ENCODE measurements at places on chromosomes 4 and X.

DNA sequence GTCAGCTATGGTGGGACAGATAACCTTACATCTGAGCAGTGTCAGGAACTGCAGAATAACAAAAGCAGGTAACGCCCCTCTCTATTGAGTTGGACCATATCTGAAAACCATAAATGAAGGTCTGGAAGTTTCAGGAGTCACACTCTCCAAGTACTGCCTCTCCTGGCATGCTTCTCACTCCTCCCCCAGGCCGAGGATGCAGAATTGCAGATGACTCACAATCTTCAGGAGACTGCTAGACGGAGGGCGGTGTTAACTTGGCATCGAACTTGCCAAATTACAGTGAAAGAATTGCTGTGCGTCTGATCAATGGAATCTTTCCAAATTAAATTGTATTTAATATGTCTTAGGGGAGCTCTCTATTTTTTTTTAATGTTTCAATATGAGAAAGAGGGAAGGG, 67.1 kb upstream of the TRIM2 start:
- ATAC-seq: no peak

GRCh38 chr4:87580057-87580456, 28.3 kb upstream of the DSPP start:
- no peak for ATAC-seq

DNA sequence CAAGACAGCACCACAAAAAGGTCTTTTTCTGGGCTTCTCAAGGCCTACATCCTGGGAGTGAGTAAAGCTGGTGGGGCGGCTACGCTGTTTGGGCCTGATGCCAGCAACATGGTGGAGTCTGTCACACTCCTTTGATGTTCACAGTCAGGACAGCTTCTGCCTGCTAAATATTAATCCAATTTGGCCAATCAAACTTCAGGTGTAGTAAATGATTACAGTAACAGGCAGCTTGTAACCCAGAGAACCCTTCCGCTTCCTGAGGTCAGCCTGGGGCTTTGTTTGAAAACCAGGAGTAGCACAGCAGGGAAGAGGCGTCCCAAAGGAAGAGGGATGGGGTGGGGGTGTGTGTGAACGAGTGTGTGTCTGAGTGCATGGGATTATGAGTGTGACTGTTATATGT, 220.4 kb downstream of the MAML3 start:
- peak; percentile 10 for ATAC-seq

- peak; percentile 57 for ATAC-seq
Observed at GRCh38 chr4:188400451-188400850, 261.2 kb downstream of the TRIML1 start.

All from motor neuron (in vitro differentiated cells).